ENCODE measurements at places on chromosomes 2 and 18. TPM values are rescaled to one million over a fixed set of nuclear protein-coding genes. Genes with fewer than 3 reads are reported as not detected.

The GAREM1 gene
- 0.15 TPM for total RNA-seq

The RAPGEF4 gene
- 1.0 TPM for total RNA-seq

The SPHKAP gene
- total RNA-seq, result not detected

The ASB18 gene
- not detected for total RNA-seq

The CTAGE1 gene
- not detected for total RNA-seq

The PRSS56 gene
- total RNA-seq, result not detected

The IGFBP5 gene
- not detected for total RNA-seq

The REG3G gene
- not detected for total RNA-seq

The SERPINB8 gene
- total RNA-seq, result 20.6 TPM

The METTL4 gene
- total RNA-seq, result 23.8 TPM

The GAD1 gene
- total RNA-seq, result 5.1 TPM

Data from T-helper 1 cell treated with Interleukin-12 subunit alpha and Interleukin-12 subunit beta and Interleukin-4 antibody, amounts not matched to agents 30 ng/mL and 1 ng/mL, for 36 hours (primary cell).